NCI-H69 (cell line): ENCODE measurements at places on chromosomes 16 and 17.

DNA sequence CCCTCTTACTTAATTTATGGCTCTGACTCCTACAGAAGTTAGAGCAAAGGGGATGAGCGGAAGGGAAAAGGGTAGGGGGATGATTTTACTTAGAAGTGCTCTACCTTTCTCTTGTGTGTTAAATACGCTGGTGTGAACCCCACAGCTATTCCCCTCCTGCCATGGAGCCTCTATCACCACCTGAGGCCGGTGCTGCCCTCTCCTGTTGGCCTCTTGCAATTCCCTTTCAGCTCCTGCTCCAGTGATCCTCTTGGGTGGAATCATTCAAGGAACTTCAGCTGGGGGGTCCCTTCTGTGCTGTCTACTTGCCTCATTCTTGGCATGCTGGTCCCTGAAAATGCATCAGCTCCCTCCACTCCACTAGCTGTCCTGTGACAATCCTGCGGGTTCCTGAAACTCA, 41.8 kb upstream of the CDH8 start:
- peak; percentile 65 for DNase-seq

DNA sequence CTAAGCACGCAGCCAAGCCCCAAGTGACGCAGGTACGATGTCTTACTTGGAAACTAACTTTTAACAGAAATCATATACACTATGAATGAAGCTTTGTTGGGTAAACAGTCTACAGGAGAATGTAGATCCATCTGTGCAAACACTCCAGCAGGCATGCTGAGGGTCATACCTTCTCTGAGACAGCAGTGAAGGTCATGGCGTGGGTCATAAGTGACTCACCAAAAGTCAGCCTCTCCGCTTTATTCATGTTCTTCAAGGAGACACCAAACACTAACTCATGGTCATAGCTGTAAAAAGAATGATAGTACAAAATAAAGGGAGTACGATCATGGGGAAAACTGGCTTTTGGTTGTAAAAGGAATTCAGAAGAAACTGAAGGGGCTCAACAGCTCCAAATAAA, 20.6 kb downstream of the BLMH start:
- DNase-seq, result no peak

GRCh38 chr16:74094962-74095361, 201.7 kb upstream of the PSMD7 start:
- no peak for DNase-seq

DNA sequence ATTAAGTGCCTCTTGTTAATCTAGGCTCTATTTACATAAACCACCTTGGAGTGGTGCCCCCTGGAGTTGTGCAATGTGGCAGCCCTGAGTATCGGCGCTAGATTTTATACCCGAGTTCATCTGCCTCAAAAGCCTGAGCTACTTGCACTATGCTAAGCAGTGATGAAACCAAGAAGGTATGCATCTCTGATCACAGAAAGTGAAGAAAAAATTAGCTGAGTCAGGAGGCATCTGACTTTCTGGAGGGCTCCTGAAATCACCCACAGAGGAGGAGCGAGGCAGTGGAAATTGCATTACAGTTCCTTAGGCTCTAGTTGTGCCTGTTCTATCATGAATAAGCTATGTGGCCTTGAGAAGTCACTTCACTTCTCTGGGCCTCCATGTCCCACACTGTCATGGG, 80.3 kb upstream of the PSMD7 start:
- no peak for DNase-seq

DNA sequence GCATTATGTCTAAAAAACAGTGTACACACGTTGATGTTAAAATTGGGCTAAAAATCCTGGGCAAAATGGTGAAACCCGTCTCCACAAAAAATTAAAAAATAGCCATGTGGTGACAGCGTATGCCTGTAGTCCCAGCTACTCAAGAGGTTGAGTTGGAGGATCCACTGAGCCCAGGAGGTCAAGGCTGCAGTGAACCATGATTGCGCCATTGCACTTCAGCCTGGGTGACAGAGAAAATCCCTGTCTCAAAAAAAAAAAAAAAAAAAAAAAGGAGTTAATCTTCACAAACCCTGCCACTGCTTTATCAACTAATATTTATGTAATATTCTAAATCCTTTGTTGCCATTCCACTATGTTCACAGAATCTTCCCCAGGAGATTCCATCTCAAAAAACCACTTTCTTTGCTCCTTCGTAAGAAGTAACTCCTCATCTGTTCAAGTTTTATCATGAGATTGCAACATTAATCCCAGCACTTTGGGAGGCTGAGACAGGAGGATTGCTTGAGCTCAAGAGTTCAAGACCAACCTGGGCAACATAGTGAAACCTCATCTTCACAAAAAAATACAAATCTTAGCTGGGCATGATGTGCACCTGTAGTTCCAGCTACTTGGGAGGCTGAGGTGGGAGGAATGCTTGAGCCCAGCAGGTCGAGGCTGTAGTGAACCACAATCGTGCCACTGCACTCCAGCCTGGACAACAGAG, 1.9 kb upstream of the C16orf87 start:
- DNase-seq, result no peak

GRCh38 chr17:76246080-76247066, 6.1 kb upstream of the RNF157 start:
- DNase-seq, result no peak

GRCh38 chr16:13110124-13110796, 208.9 kb downstream of the SHISA9 start:
- DNase-seq, result no peak

DNA sequence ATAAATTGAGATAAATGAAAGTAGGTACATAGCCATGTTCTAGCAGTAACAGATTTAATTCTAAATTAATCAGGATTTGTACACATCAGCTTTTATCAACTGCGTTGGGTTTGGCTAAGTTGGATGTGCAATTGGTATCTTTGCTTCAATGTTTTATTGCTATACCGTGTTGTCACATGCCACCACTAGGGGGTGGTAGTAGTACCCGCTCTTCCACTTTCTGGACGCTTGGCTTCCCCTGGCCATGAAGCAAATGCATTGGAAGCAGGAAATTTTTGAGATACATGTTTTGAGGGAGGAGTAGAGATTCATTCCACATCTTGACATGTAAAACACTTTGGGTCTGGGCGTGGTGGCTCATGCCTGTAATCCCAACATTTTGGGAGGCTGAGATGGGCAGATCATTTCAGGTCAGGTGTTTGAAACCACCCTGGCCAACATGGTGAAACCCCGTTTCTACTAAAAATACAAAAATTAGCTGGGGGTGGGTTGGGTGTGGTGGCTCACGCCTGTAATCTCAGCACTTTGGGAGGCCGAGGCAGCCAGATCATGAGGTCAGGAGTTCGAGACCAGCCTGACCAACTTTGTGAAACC, 58.6 kb downstream of the EMP2 start:
- DNase-seq, result peak; percentile 56
